ENCODE measurements at places on chromosomes 12 and 14.

- peak; percentile 94 for DNase-seq
Measured at GRCh38 chr14:102629808-102630350, 37.4 kb downstream of the RCOR1 start.

DNA sequence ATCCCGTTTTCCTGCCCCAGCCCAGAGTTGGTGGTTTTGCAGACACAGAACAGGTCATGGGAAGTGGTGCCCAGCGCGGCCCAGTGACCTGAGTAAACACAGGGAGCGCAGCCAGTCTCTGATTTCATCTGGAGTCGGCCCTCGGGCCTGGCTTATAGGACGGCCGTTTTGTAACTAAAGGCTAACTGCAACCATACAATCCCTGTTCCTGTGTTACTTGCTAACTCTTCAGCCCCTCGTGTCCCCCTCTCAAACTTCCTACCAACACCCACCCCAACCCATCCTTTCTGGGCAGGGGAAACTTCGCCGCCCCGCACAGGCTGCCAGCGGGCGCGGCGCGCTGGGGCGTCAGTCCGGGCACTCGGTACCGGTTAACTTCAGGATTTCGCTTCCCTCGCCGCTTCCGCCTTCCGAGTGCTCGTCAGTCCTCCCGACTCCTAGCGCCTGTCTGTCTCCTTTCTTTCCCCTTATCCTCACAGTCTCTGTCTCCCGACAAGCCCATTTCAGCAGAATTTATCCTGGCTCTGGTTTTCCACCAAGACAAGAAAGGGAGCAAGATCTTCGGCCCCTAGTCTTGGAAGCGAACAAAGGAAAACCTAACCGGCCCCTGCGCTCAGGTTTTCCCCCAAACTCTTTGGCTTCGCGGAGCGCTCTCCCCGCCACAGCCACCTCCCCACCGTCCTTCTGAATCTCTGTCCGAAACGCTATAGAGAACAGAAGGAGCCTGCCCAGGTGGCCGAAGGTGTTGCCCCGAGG is 2.0 kb downstream of the SIX1 start:
- DNase-seq = peak; percentile 20

- no peak for DNase-seq
Measured at GRCh38 chr12:43636725-43637463, 84.9 kb upstream of the ADAMTS20 start.

DNA sequence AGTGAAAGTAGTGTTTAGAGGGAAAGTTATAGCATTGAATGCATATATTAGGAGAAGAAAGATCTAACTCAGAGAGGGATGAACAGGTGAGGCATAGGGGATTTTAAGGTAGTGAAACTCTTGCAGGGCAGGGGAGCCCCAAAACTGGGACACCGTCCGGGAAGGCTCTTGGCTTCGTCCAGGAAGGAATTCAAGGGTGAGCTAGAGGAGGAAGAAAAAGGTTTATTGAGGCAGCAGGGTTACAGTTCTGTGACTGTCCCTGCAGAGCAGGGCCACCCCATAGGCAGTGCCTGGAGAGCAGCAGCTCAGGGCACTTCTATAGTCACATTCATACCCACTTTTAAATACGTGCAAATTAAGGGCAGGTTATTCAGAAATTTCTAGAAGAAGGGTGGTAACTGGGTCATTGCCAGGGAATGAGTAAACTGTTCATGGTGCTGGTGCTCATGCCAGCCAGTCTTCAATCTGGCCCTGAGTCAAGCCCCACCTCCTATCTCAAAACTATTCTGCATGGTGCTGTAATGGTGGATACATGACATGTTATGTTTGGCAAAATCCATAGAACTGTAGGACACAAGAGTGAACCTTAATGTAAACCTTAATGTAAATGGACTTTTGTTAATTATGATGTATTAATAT is 1.2 kb upstream of the OAS1 start:
- DNase-seq = no peak

- DNase-seq = peak; percentile 25
Measured at GRCh38 chr14:99946652-99947489, 118.4 kb upstream of the EVL start.

- DNase-seq = no peak
Measured at GRCh38 chr12:81078469-81079196, 754 bp downstream of the ACSS3 start.

- no peak for DNase-seq
Measured at GRCh38 chr14:75206190-75206589, 29.8 kb upstream of the TMED10 start.

GRCh38 chr12:12979731-12980259 is 20.3 kb downstream of the HEBP1 start:
- DNase-seq = no peak

GRCh38 chr12:32272465-32272864 is 126.9 kb upstream of the FGD4 start:
- DNase-seq = no peak
